ENCODE measurements at places on chromosomes 13 and 19.

DNA sequence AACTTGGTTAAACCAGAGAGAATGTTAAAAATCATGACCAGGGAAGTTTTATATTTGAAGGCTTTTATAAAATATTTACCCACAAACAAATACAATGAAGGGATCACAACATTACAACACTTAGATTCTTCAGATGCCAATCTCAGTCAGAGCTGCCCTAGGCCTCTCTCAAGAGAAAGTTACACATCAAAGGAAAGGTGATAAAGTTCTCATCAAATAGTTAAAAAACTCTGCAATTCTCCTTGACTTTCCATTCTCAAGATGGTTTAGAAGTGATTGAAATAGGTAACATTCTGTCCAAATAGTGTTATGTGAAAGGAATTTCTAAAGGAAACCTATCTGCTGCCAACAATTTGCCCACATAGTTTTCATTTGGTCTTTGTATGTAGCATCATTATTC is 1115.2 kb upstream of the MIR17HG start:
- DNase-seq, result no peak

- no peak for DNase-seq
These were observed 11.6 kb downstream of the DIAPH3 start for GRCh38 chr13:60152114-60152513.

DNA sequence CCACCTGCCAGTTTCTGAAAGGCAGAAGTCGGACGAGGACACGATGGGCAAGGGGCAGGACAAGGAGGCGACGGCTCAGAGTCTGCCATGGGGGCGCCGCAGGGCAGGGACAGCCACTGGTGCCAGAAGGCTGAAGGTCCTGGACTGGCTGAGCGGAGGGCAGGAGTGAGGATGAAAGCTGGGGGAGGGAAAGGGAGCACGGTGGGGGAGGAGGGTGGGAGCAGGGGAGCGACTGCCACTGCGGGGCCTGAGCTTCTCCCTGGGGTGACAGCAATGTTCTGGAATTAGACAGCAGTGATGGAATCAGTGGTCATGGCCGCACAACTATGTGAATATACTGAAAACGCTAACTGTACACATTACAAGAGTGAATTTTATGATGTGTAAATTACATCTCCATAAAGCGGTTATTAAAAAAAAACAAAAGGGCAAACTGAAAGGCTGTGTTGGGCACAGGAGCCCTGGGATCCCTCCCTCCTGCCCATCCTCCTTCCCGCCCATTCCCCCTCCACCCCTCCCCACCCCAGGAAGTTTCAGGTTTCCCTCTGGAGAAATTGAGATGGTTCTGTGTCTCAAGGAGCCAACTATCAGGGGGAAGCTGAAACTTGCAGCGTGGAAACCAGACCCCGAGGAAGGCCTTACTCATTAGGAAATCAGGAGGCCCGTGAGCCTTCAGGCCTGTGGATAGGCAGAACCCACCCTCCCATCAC is 15.9 kb downstream of the MLLT1 start:
- DNase-seq, result no peak

DNA sequence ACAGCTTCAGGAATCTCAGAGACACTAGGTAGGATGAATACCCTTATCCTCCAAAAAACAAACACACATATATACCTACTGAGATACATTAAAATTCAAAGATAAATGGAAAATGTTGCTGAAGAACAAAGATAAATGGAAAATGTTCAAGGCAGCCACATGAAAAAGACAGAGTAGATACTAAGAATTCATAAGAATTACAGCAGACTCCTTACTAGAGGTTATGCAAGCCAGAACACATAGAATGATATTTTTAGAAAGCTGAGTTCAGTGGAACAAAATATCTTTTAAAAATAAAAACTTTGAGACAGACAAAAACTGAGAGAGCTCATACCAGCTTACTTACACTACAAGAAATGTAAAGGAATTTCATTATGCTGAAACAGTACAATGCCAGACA is 35.6 kb downstream of the UCHL3 start:
- DNase-seq, result no peak

Data from stromal cell of bone marrow (primary cell).